T-helper 9 cell (primary cell): ENCODE measurements at places on chromosomes 16 and 17.

DNA sequence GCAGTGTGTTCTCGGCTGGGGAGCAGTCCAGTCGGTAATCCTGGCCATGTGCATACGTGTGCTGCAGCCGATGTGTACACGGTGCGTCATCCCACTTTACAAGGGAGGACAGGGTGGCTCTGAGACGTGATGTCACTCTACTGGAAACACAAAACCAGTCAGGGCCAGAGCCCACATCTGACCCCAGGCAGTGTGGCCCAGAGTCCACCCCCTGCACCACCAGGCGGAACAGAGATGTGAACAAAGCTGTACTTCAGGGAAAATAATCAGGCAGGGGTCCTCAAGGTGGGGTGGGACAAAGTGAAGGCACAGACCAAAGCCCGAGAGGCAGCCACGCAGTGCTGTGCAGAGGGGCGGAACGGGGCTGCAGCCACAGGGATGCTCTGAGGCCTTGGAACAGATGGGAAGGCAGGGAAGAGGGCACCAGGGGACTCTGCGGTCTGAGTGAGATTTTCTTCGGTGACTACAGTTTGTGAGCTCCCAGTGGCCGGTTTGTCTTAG lies 181.5 kb downstream of the ZNF423 start:
- DNase-seq: no peak

DNA sequence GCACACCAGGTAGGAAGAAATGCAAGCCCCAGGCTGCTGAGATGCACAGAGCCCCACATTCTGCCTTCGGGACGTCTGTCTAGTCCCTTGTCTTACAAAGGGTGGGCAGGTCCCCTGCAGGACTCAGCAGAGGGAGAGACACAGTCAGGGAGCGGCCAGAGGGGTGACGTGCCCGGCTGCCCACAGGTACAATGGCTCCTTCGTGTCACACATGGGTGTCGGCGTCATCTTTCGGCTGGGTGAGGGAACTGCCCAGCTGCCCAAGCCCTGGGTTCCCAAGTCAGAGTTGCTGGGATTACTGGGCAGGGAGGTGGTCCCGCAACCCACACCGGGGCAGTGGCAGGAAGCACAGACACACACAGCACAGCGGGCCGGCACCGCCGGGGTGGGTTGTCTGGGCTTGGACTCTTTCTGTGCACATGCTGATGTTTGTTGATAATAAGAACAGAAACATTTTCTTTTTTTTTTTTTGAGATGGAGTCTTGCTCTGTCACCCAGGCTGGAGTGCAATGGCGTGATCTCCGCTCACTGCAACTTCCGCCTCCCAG lies 80.6 kb downstream of the JPH3 start:
- DNase-seq: no peak

- no peak for DNase-seq
These were observed 5.8 kb upstream of the GNA13 start for GRCh38 chr17:65062171-65062915.

DNA sequence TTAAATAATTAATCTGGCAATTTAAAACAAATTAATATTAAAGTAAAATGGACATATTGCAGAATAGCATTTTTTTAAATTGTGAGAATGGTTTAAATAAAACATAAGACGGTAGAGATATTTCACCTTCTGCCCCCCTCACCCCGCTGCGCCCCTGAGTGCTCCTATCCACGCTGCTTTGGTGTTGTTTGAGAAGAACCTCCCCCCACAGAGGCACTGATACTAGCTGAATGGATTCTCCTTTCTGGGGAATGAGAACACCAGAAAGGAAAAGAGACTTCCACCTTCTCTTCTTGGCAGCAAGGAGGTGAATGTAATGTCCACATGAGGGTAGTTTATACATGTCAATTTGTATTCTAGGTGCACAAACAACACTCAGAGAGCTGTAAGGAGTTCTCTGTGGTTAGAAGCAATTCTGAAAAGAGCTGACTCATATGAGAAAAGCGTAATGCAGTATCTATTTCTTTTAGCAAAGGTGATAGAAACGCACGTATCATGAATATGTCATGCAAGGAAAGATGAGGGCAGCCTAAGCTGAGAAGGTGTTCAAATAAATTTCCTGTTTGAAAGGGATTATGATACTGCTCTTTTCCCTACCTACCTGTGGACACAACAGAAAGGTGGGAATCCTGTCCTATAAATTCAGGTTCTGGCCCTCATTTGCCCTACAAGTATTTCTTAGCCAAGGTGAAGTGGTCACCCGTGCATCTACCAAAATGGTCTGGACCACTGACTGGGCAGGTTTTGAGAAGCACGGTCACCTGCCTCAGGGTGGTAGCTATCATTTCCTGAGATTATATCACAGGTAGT lies 126.9 kb downstream of the PARN start:
- no peak for DNase-seq

DNA sequence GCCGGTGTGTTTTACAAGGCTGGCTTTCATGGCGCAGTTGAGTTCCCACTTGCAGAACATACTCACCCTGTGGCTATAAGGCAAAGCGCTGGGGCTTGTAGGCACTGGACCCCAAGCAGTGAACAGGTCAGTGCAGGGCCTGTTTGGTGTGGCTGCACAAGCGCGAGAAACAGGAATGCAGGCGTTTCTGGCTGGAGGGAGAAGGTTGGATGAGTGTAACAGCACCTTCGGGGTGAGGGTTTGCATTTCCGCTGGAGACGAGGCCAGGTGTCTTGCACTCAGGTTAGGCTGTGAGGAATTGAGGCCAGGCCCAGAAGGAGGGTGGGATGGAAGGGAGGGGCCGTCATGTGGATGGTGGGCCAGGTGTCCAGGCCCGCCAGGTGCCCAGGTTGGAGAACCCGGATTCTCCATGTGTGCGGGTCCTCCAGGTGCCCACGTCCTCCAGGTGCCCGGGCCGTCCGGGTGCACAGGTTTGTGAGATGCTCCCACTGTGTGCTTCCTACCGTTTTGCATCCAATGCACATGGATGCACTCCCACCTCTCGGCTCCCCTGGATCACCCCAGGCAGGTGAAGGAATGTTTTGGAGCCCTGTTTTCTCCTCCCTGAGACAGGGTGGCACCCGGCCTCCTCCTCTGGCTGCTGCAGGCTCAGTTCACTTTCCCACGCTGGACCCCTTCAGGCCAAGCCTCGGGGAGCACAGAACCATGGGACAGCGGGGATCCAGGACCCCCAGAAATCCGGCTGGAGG lies 46.0 kb downstream of the SLC7A5 start:
- no peak for DNase-seq

GRCh38 chr17:31535581-31535981 lies 144.1 kb downstream of the RAB11FIP4 start:
- no peak for DNase-seq

GRCh38 chr16:56892705-56893104 lies 27.7 kb downstream of the SLC12A3 start:
- no peak for DNase-seq

DNA sequence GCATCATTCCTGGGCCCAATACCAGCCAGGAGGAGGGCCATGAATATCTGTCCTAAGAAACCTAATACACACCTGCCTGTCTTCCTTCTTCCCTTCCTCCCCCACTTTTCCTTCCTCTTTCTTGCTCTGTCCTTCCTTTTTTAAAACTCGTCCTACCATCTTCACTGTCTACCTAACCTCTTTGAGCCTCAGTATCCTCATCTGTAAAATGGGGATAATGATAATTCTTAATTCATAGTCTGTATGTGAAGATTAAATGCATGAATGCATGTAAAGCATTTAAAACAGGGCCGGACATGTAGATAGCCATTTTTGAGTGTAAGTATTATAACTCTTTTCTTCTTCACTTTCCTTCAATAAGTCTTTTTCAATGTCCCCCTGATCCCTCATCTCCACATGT lies 560 bp downstream of the CRYBA1 start:
- no peak for DNase-seq

- DNase-seq: no peak
These were observed 11.1 kb downstream of the PIMREG start for GRCh38 chr17:6455321-6455705.

DNA sequence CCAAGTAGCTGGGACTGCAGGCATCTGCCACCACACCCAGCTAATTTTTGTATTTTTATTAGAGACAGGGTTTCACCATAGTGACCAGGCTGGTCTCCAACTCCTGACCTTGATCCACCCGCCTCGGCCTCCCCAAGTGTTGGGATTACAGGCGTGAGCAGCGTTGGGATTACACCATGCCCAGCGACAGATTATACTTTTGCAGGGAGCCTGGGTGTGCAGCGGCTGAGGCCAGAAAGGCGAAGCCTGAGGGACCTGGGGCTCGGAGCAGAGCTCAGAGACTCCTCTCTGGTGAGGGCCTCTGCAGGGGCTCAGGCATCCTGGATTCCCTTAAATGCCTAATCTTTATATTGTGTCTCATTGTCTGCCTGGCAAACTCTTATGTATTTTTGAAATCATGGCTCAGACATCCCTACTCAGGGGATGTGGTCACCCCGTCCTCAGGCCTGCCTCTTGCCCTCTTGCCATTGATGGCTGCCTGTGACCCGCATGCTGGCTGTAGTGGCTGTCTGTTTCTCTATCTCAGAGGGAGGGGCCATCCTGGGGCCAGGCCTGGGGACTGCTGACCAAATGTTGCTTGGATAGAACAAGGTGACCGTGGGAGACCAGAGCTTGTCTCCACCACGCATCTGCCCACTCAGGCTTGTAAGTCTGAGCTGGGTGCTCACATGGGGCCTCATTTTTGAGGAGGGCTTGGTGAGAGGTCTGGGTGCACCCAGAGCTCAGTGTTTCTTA lies 42.6 kb downstream of the B9D1 start:
- DNase-seq: no peak

DNA sequence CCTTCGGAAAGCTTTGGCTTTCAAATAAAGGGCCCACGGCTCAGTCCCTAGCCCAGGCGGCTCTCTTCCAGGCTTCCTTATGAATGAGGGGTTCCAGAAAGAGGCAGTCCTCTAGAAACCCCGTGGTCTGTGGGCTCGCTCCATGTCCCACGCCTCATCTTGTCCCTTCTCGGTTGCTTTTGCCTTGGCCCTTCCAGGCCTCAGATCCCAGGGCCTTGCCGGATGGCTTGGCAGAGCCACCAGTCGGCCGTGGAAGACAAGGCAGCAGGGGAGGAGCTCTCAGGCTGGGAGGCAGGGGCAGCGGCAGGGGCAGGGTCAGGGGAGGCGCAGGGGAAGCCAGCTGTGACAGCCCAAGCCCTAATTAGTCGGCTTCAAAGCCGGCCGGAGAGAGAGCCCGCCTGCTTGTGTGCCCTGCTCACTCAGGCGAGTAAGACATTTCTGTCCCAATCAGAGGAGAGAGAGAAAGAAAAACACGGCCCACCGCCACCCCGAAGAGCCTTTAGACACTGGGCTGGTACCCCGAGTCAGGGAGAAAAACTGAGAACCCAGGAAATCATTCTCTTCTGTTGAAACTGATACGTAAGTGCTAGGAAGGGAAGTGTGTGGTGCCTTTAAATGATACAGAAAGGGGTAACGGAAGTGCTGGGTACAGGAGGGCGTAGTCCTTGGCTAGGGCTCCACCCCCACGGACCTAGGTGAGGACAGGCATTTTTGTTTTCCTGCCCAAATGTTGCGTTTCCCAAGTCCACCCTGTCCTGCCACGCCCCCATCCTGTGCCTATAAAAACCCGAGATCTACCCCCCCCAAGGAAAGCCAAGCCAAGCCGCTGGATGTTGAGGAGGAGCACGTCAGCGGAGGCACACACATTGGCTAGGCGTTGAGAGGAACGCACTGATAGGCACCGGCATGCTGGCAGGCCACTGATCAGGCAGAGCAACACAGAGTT lies 27.8 kb upstream of the MEIOC start:
- DNase-seq: no peak

DNA sequence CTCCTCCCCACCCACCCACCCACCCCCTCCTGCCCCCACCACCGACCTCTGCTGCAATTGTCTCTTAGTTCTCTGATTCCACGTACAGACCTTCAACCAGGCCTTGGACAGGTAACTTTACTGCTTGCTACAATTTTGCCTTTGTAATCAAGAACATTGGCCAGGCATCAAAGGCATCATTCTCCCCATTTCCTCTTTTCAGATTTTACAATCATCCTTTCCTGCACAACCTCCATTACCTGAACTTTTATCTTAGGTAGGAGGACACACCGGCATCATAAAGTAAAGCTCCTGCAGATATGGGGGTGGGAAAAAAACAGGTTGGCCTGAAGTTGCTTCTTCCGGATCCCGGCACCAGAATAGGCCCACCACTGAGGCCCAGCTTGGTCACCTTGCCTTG lies 25.7 kb upstream of the SUPT4H1 start:
- DNase-seq: no peak

DNA sequence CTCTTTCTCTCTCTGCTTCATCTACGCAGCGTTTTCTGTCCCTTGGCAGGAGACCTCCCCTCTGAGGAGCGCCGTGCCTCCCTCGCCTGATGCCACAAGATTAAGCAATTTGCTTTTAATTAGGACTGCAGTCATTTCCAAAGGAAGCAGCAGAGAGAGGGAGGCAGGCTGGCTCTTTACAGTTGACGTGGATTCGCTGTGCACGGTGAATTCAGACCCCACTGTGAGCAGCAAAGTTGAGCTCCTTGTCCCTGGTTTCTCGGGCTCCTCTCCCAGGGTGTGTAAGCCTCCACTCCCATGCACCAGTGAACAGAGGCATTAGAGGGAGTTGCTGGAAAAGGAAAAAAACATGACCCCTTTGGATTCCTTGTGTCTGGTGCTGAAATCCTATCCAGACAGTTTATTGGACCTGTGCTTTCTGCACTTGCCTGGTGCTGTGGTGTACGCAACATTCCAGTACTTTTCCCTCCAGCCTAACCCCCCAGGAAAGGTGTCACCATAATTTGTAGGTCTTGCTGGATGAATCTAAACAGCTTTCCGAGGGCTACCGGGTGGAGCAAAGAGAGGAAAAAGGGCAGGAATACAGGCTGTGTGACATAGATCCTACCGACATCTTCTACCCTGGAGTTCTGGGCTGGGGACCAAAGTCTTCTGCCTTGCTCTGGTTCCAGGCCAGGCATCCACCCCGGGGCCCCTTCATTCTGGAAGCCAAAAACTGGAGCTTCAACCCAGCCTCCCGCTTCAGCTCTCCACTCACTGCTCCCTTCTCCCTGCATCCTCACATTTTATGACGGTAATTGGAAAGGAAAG lies 171.0 kb downstream of the MAF start:
- DNase-seq: no peak

DNA sequence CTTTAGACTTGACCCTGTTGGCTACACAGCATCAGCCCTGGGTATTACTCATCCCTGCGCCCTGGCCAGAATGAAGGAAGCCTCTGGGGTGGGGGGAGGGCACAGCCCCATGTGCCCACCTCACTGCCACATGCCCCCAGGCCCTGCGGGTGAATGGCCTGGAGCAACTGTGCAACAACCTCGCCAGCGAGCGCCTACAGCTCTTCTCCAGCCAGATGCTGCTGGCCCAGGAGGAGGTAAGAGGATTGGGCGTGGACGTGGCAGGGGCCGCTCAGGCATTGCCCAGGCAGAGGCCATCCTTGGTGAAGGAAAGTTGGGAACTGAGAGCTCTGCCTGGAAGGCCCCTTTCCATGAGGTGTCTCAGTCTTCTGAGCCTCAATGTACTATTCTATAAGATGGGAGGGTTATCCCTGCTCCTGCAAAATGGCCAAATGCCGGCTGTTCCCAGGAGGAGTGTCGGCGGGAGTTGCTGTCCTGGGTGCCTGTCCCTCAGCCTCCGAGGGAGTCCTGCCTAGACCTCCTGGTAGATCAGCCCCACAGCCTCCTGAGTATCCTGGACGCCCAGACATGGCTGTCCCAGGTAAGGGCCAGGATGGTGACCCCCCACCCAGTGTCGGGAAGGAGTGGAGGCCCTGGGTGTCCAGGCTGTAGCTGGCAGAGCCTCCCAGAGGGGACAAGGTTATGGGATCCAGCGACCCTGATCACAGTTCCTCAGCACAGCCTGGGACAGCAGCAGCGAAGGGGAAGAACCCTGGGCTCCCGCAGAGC lies 8.9 kb downstream of the MYO15B start:
- DNase-seq: no peak
